Anterior cingulate cortex (tissue), 58 donors: ENCODE measurements at places on chromosomes 7 and 10.

GRCh38 chr10:48700071-48700470 lies 15.4 kb downstream of the WDFY4 start:
- DNase-seq = no peak

GRCh38 chr10:34217524-34217923 lies 597.6 kb downstream of the PARD3 start:
- no peak for DNase-seq

- DNase-seq = no peak
These were observed 40.2 kb upstream of the SLC26A3 start for GRCh38 chr7:107843184-107843583.

- DNase-seq = no peak
These were observed 56.8 kb upstream of the FAM171A1 start for GRCh38 chr10:15427843-15428414.

DNA sequence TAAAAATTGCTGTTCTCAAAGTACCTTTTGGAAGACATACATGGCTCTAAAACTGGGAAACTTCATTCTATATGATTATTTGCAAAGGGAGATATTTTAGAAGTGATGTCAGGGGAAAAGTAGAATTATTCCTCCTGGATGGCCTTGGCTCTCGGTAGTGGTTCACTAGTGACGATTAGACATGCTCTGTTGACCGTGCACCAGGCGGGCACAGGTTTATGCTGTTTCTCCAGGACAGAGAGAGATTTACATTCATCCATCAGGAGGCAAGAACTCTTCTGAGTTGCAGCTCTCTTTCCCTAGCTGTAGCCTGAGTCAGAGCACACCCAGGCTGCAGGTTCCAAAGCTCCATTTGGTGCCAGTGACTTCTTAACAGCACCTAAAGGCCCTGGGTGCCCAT lies 184.9 kb upstream of the WDR11 start:
- DNase-seq = no peak

DNA sequence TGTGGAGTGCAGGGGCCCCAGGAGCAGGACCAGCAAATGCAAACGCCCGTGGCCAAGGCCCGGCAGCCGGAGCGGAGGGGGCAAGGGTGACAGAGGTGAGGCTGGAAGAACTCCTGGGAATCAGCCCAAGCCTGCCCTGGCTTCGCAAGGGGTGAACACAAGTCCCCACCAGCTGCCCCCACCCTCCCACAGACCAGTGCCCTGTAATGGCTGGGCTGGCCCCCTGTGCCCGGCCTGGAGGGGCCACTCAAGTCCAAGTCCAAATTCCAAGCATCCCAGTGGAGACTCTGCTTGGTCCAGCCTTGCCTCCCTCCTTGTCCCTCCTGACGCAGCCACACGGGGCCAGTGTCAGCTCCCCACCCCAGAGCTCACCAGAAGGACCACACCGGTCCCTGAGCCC lies 28.0 kb downstream of the MICALL2 start:
- DNase-seq = no peak

- peak; percentile 39 for DNase-seq
These were observed 10.1 kb upstream of the ADAP1 start for GRCh38 chr7:964401-965231.

DNA sequence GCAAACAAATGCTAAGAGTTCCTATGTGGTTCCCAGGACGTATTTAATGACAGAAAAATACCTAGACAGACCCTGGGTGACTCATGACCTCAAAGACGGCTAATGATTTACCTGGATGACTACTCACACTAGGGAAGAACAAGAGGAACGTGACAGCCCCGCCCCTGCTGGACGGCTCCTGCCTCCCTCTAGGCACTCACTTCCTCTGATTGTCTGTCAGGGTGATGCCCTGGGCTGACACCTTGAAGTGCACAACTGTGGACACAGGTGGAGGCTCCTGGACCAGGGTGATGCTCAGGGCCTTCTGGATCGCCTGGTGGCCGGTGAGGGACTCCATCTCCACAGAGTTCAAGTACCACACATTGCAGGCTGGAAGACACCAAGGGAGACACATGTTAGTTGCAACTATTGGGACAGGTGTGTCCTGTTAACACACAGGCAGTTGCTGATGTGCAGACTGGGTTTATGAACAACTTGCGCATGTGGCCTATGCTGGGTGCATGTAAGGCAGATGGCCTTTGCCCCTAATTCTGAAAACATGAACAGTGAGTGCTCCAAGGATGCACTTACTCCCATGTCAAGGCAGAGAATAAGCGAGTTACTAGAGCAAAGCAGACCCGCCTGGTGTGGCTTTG lies 298.3 kb downstream of the TNS3 start:
- DNase-seq = no peak

DNA sequence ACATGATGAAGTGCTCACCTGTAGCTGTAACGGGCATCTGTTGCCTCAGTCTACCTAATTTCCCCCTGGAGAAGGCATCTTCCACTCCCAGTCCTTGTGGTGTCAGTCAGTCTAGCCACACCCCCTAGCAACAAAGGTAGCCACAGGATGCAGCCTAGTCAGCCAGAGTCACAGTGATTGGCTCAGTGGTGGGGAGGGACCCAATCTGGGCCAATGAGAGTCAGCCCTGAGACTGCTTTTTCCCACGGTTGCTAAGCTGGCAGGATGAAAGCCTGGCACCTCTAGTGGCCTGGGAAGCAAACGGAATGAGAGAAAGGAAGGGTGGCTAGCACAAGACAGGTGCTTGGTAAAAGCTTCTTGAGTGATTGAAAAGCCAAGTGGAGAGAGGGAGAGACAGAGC lies 118.6 kb downstream of the SH3PXD2A start:
- DNase-seq = no peak

GRCh38 chr7:107501593-107501992 lies 31.7 kb downstream of the GPR22 start:
- DNase-seq = no peak

- no peak for DNase-seq
These were observed 145.0 kb upstream of the YAE1 start for GRCh38 chr7:39421251-39421650.

DNA sequence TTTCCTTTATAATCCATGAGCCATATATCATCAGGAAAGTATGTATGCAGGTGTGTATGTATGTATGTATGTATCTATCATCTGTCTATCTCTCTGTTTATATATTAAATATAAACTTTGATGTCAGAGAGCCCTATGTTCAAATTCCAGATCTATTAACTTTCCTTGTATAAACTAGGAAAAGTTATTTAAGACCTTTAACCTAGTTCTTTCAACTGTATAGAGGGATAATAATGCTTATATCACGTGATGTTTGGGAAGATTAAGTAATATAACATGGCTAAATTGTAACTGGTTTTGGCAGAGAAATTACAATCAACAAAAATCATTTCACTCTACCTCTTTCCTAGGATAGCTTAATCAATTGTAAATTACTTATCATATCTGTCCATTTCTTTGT lies 628.3 kb upstream of the IGFBP3 start:
- no peak for DNase-seq

DNA sequence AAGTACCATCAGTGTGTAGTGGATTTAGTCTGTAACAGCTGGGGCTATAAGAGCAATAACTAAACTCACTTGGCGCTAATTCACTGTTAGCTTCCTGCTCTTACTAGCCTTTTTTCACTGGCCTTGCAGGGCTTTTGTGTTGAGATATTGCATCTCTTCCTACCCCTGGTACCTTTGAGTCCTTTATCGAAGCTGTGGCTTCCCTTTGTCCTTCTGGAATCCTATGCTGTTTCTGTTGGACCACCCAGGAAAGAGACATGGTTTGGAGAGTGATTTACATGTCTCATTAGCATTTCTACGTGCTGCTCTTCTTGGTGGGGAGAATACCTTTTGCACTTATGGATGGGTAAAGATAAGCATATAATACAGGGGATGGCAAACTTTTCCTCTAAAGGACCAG lies 103.8 kb downstream of the MLLT10 start:
- no peak for DNase-seq

- DNase-seq = no peak
These were observed 236.2 kb downstream of the FGFR2 start for GRCh38 chr10:121362026-121362425.

GRCh38 chr7:4814433-4814832 lies 39.0 kb downstream of the AP5Z1 start:
- no peak for DNase-seq

DNA sequence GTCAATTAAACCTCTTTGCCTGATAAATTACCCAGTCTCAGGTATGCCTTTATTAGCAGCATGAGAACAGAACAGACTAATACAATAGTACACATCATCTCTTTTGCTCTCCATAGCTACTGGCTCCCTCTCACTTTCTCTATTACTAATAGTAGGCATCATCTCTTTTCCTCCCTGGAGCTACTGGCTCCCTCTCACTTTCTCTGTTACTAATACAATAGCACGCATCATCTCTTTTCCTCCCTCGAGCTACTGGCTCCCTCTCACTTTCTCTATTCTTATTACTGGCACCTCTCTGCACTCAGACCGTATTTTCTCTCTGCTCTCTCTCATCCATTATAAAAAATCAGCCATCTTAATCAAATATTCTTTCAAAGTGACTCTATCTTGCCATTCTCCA lies 37.1 kb downstream of the SLC25A13 start:
- DNase-seq = no peak

- DNase-seq = no peak
These were observed 49.3 kb upstream of the GNA12 start for GRCh38 chr7:2893411-2893861.

- DNase-seq = no peak
These were observed 116.4 kb downstream of the ITGB8 start for GRCh38 chr7:20447021-20447650.

GRCh38 chr7:107994421-107995030 lies 8.4 kb downstream of the LAMB1 start:
- DNase-seq = no peak

DNA sequence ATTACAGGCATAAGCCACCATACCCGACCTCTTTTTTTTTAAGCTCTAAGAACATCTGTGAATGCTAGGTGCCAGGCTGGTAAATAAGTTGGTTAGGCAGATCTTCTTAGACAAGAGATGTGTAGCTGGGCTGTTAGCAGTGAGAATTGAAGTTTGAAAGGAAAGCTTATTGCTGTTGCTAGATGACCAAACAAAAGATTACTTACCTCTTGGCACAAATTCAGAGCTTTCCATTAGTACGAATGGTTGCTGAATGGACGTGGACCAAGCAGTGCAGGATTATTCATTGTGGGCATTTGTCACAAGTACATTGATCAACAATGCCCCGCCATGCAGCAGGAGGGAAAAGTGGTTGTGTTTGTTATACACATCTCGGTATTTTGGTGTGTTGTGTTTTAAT lies 131.2 kb downstream of the GFRA1 start:
- no peak for DNase-seq

- no peak for DNase-seq
These were observed 3.0 kb downstream of the DDIT4 start for GRCh38 chr10:72276421-72277339.

DNA sequence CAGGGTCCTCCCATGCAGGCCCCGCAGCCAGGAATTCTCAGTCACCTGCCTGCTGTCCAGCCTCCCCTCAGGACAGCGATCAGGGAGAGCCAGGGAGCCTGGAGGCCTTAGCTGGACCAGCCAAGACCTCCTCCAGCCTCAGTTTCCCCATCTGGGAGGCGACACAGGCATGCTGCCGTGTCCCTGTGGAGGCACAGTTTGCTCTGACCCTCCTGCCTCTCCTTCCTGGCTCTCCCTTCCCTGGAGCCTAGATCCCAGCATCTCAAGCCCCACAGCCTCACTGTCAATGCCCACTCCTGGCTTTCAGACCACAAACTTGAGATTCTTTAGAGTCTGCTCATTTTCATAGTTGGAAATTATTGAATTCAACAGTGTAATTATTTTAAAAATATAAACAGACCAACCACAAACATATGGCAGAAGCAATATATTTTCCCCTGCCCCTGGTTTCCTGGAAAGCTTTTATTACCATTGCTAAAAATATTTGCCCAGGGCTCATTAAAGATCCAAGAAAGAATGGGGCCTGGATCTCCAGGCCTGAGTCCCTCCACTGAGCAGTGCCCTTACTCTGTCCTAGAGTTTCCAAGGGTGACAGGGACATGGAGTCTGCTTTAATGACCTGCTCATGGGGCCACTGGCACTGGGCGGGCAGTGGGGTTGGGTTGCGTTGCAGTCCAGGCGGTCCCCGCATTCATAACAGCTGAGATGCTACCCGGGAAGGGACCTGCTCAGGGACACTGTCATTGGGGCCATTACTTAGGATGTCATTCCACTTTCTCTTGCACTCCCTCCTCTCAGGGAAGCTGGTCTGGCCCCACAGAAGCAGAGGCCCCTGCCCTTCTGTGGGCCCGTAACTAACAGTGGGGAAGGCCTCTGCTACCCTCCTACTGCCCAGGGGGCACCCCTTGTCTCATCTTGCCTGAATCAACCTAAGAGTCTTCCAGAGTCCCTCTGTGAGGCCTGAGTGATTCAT lies 81.6 kb upstream of the CHST15 start:
- no peak for DNase-seq

GRCh38 chr7:66669088-66669487 lies 40.4 kb downstream of the KCTD7 start:
- DNase-seq = peak; percentile 79

DNA sequence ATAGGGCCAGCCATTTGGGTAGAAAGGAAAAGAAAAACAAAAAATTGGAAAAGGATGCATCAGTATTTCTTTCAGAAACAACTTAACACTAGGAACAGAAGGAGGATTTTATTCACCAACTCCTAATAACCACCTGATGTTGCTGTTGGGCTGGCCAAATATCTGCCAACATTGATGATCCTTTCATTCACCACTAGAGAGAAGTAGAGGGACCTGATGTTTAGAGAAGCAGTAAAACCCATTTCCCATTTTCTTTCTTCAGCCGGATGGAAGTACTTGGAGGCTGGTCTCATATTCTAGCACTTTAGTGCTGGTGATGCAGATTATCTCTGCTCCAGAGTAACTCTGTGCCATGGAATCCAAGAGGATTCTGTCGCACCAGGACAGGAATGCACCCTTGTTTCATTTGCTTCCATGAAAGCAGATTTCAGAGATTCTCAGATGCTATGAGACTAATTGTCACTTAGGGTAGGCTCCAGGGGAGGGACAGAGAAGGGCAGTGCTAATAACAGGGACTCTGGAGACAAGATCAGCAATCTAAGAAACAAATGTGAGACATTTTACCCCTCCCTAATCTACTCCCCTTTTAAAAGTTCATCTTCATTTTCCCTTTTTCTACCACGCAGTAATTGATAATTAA lies 3.1 kb downstream of the KLLN start:
- DNase-seq = no peak

DNA sequence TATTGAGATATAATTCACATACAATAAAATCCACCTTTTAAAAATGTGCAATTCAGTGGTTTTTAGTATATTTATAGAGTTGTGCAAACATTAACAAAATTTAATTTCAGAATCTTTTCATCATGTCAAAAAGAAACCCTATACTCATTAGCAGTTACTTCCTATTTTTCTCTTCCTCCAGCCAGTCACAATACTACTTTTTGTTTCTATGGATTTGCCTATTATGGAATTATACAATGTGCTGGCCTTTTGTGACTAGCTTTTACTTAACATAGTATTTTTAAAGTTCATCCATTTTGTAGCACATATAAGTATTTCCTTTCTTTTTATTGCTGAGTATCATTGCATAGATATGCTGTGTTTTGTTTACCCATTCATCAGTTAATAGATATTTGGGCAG lies 199.9 kb upstream of the IMMP2L start:
- DNase-seq = no peak

DNA sequence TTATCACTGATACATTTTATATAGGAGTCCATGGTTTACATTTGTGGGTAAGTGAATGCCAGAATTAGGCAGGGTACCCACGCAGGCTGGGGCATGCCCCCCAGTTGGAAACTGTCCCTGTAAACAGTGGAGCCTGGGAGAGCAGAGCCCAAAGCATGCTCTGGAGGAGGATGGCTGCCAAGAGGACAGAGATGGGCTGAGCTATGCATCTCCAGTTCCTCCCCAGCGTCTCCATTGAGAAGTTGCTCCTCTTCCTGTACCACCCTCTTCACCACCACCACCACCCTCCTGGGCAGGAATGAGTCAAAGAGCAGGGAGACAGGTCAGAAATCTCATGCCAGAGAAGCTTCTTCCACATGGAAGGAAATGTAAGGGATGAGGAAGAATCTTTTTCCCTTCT lies 67.7 kb upstream of the KMT2E start:
- DNase-seq = no peak
